Effector CD8-positive, alpha-beta T cell (primary cell): ENCODE measurements at places on chromosomes 2 and 18.

DNA sequence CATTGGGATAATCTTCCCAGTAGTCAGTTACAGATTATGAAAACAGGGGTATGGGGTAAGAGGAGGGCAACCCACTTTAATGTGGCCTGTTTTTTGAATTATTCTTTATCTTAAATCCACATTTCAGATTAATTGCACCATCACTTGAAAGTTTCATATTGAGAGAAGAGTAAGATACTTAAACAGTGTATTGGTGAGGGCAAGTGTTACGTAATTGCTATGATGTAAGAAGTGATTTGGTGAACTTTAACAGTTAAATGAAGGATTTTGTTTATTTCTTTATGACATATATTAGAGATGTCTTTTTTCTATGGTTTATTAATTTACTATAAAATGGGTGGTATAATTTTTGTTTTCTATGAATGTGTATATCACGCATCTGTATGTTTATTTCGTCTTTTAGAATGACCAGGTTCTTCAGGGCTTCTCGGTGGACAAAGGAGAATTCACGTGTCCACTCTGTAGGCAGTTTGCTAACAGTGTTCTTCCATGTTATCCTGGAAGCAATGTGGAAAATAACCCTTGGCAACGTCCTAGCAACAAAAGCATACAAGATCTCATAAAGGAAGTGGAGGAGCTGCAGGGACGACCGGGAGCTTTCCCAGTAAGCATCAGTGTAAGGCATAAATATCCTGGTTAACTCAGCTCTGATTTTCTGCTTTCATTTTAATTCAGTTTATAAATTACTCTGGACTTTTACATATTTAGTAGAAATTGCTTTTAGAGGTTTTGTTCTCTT, 171.2 kb upstream of the MYO3B start:
- DNase-seq: no peak

GRCh38 chr2:29446847-29447246, 331.6 kb downstream of the CLIP4 start:
- no peak for DNase-seq

- no peak for DNase-seq
These were observed 226.9 kb upstream of the SPOPL start for GRCh38 chr2:138274421-138275291.

DNA sequence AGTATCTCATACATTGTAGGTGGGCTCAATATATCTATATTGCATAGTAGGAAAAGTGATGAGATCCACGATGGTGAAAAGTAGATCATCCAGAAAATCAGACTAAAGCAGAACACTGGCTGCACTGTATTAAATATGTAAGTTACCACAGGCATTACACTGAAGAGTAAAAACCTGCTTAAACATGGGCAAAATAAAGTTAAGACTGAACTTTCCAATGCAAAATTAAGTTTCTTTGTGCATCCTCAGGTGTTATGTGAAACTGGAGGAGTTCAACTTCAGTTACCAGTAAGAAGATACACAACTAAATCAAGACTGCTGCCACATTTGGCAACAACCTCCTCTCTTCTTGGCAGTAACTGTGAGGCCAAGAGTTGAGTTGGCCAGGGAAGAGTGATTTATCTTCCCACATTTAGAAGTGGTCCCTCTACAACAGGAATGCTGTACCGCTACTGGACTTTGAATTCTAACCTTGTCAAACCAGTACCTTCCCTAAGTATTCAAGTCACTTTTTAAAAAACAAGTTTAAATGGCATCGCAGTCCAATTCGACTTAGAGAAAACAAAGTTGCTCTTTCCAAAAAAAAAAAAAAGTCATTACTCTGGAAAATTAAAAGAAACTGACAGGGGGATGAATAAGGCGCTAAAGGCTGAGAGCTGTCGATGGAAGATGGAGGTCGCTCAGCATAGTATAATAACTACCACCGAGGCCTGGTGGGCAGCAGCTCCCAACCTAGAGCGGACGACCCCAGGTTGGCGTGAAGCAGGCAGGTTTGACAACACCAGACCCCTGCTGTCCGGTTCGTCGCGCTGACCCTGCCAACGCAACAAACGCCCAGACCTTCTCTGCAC, 1.1 kb downstream of the MAP4K3 start:
- no peak for DNase-seq

DNA sequence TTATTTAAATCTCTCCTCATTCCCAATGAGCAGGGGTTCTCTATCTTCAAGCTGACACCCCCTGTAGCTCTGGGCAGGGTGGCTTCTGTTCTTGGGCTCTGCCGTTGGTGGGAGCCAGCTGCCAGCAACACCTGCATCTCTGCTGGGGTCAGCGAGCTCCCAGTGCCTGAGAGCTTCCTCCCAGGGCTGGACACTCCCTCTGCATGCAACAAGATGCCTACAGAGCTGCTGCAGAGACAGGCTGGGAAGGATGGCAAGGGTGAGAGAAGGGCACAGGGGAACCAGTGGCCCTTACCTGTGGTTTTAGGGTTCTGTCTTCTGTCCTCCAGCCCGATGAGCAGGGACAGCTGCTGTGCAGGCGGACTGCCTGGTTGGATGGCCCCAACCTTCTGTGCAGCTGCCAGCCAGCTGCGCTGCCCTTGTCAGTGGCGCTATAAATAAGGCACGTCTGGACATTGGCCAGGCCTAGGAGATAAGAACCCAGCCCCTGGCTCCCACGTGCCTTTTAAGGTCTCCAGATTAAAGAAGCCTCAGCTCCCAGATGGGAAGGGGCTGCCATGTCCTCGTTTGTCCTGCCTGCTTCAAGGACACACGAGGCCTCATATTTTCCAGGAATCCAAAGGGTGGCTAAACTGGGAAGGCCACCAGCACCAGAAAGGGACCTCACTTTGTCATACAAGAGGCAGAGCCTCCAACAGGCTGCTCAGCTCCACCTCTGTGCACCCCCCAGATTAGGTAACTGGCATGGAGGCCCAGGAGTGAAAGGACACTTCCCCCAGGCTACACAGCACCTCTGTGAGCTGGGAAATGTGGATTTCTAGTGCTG, 39.5 kb upstream of the FHL2 start:
- no peak for DNase-seq

GRCh38 chr2:238928520-238929241, 80.8 kb downstream of the TWIST2 start:
- DNase-seq: no peak

GRCh38 chr2:200317975-200318374, 11.5 kb downstream of the SPATS2L start:
- no peak for DNase-seq

GRCh38 chr18:77572537-77572936, 322.9 kb downstream of the GALR1 start:
- no peak for DNase-seq

DNA sequence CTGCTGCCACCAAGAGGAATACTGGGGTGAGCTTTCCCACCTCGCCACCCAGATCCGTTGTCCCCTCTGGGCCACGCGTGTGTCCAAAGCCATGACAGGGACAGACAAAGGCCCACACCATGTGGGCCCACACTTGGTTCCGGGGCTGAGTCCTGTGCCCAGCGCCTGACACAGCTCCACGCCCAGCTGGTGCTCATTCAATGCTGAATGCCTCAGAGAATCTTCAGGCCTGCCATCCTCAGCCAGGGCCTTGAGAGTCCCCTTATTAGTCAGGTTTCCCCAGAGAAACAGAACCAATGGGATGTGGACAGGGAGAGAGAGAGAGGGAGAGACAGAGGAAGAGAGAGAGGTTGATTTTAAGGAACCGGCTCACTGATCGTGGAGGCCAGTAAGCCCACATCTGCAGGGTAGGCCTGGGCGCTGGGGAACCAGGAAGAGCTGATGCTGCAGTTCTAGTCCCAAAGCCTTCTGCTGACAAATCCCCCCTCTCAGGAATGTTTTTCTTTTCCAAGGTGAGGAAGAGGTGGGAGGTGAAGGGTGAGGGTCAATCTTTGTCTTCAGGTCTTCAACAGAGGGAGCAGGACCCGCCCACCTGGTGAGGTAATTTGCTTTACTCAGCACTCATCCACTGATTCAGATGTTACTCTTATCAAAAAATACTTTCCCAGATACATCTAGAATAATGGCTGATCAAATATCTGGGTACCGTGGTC, 10.2 kb upstream of the SPATA3 start:
- DNase-seq: no peak

DNA sequence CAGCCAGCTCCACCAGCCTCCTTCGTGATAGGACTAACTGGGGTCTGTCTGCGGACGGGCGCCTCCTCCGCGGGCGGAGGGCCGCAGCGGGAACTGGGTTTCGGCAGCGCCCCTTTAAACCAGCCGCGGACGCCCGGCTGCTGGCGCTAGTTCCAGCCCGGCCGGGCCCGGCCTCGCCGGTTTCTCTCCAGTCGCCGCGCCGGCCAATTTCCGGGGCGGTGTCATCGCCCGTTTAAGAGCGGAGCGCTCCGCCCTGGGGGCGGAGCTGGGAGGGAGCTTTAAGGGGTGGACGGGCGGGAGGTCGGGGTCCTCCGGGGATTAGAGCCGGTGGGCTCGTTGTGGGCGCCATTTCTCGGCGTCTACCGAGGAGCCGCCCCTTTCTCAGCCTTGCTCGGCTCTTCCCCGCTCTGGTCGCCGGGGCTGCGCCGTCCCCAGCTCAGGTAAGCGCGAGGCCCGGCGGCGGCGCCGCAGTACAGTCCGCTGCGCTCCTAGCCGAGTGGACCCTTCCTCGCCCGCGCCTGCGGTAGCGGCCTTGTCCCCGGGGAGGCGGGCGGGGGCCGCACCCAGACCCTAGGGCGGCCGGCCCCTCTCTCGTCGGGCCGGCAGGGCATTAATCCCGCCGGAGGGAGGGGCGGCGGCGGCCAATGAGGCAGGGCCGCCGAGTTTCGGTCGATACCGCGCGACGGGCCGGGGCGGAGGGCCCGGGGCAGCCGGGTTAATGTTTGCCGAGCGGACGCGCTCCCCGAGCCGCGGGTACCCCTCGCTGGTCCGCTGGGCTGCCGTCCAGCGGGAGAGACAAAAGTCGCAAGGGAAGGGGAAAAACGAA, at the start of gene EPB41L5:
TSS of gene EPB41L5 (plus strand) at position 307 of the 826 bp plus-strand sequence. CDS start 6,008 bp downstream, outside the sequence.
- DNase-seq: peak; percentile 69

DNA sequence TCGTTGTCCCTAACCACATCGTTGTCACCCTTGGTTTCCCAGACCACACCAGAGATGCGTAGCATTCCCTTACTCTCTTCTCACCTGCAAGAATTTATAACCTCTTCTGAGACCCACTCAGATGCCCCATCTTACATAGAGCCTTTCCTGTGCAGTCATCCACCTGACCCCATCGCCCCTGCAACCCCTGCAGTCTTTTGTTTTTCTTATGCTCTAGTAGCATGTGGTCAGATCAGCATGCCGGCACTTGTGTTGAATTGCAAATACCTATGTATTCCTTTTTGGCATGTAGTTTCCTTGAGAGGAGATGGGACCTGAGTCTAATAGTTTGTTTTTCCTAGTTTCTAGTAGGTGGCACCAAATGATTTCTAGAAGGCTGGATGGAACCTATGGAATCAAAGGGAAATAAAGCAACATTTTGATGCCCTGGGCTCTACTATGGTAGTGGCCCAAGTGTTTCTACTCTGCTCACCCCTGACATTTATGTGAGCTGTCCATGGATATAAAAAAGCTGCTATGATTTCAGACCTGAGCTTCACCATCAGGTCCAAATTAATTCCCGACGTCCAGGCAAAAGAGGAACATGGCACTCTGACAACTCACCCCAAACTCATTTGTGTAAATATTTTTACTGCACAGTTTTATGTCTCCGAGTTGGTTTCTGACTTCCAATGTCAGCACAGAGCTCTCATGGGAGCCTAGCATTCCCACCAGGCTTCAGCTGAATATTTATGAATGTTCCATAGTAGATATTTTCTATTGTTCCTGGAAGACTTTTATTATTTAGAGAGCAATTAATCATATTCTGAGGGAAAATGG, 143.6 kb downstream of the RNF144A start:
- no peak for DNase-seq

DNA sequence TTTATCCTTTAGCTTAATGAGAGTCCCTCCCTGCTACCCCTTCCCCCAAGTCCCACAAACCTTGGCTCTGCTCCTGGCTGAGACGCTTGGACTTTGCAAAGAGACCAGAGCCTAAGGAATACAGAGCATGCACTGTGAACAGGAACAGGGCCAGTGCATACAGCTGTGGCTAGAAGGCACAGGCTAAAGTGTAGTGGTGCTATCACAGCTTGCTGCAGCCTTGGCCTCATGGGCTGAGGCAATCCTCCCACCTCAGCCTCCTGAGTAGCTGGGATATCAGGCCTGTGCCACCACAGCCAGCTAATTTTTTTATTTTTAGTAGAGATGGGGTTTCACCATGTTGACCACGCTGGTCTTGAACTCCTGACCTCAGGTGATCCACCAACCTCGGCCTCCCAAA, 39.5 kb upstream of the ASXL2 start:
- no peak for DNase-seq

DNA sequence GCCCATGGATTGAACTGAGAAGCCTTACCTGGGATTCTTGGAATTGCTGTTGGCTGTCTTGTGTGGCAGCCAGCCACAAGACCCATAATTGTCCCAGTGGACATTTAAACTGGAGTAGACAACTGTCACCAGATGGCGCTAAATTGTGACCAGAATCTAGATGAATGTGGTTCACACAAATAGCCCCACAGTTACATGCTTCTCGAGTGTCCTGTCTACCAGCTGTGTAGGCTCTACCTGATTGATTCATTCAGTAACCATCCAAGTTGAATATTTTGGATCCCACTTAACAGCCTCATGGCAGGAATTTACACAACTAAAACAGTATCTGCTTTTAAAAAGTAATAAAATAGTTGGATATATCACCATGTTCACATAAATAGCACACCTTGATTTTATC, 73.2 kb downstream of the MAP4K4 start:
- DNase-seq: no peak

DNA sequence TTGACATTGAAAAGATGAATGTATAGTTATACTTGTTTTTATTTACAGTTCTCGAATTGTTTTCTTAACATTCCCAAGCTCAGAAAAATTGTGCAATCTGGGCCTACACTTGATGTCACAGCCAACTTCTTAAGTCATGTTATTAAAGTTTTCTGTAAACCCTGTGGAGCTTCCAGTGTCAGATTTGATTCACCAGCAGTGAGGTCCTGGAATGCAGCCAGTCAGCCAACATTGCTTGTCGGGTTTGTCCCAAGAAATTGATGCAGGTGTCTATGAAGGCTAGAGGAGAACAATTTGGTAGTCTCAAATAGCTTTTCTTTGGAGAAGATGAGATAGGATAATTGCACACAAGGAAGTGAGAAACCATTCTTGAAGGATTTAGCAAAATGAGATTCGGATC, 732.2 kb downstream of the DPP10 start:
- no peak for DNase-seq

- no peak for DNase-seq
These were observed 95.8 kb downstream of the PTPRM start for GRCh38 chr18:7662866-7663265.

- DNase-seq: no peak
These were observed 254.4 kb upstream of the HS6ST1 start for GRCh38 chr2:128573116-128573515.

- DNase-seq: no peak
These were observed 25.1 kb upstream of the PLB1 start for GRCh38 chr2:28470759-28471158.

- DNase-seq: no peak
These were observed 102.4 kb upstream of the DCC start for GRCh38 chr18:52237551-52237950.

DNA sequence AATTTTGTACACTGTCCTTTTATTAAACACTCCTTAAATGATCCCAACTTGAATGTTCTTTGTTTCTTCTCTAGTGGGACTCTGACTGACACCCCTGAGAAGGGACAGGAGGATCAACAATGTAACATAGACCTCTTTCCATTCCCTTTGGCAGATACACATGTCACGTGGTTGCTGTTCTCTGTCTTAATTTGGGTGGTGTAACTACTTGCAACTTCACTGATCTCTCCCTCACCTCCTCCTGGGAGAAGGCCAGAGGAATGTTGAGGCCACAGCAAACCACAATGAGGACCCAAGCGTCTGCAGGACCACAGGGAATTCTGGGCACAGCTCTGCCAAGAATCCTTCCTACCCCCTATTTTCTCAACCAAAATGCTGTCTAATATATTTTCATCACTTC, 205.6 kb downstream of the RTP5 start:
- no peak for DNase-seq
